ENCODE measurements at places on chromosomes 13 and 19. TPM values are rescaled to one million over a fixed set of nuclear protein-coding genes. Genes with fewer than 3 reads are reported as not detected.

The MED4 gene
- 51.7 TPM for total RNA-seq

The RGL3 gene
- 0.28 TPM for total RNA-seq

The FPR1 gene
- not detected for total RNA-seq

The GDF15 gene
- total RNA-seq: 4.0 TPM

The RETN gene
- total RNA-seq: not detected

The KMT2B gene
- total RNA-seq: 51.0 TPM

The KLK3 gene
- not detected for total RNA-seq

The ADAMTSL5 gene
- total RNA-seq: 0.86 TPM

The UBE2L5 gene
- not detected for total RNA-seq

The KISS1R gene
- not detected for total RNA-seq

The FGF22 gene
- total RNA-seq: 0.19 TPM

The IGFL1 gene
- not detected for total RNA-seq

The GRK1 gene
- total RNA-seq: not detected

The TECR gene
- total RNA-seq: 189 TPM

The ICAM4 gene
- 1.5 TPM for total RNA-seq

The ZNF317 gene
- 50.6 TPM for total RNA-seq
